ENCODE measurements at places on chromosomes 1 and 21.

DNA sequence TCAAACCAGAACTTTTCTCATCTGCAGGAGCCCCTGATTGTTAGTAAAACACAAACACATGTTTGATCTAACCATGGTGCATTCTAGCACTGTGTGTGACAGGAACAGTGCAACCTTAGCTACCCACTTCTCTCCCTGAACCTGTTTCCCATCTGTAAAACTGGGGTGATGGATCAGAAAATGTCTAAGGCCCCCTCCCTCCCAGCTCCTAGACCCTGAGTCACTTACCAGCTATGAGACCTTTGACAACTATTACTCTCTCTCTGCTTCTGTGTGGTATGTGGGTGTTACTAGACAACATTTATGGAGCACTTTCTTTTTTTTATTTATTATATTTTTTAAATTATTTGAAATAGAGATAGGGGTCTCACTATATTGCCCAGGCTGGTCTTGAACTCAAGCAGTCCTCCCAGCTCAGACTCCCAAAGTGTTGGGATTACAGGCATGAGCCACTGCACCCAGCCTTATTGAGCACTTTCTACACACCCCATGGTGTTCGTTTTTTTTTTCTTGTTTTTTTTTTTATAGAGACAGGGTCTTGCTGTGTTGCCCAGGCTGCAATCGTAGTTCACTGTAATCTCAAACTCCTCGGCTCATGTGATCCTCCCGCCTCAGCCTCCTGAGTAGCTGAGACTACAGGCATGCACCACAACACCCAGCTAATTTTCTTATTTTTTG lies 2.6 kb downstream of the INPP5B start:
- no peak for DNase-seq

GRCh38 chr1:161096015-161096414 lies 2.1 kb upstream of the KLHDC9 start:
- DNase-seq = no peak

DNA sequence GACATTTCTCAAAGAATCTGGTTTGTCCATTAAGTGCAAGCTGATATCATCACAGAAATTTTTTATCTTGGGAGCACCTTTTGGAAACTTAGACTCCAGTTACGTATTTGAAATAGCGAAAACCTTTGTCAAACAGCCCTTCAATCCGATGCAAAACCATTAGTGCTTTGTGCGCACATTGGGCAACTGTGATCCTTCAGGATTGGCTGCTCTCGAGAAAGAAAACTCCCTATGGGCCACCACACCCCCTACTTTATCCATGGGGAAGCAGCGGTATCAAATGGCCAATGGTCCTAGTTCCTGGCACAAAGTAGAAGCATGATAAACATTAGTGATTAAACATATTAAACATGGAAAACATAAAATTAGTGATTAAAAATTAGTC lies 16.0 kb upstream of the CD55 start:
- DNase-seq = no peak

DNA sequence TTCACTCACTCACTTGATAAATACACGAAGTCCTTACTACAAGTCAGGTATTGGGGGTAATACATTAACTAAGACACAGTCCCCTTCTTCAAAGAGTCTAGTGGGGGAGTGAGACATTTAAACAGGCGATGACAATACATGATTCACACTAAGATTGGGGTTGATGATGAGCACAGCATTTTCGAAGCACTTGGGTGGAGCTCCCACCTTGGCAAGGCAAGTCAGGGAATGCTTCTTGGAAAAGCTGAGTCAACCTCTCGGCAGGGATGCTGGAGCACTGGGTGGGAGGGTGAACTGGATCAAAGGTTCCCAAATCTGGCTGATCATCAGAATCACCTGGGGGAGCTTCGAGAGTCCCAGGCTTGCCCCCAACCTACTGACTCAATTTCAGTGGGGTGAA lies 57.9 kb upstream of the ENAH start:
- no peak for DNase-seq

DNA sequence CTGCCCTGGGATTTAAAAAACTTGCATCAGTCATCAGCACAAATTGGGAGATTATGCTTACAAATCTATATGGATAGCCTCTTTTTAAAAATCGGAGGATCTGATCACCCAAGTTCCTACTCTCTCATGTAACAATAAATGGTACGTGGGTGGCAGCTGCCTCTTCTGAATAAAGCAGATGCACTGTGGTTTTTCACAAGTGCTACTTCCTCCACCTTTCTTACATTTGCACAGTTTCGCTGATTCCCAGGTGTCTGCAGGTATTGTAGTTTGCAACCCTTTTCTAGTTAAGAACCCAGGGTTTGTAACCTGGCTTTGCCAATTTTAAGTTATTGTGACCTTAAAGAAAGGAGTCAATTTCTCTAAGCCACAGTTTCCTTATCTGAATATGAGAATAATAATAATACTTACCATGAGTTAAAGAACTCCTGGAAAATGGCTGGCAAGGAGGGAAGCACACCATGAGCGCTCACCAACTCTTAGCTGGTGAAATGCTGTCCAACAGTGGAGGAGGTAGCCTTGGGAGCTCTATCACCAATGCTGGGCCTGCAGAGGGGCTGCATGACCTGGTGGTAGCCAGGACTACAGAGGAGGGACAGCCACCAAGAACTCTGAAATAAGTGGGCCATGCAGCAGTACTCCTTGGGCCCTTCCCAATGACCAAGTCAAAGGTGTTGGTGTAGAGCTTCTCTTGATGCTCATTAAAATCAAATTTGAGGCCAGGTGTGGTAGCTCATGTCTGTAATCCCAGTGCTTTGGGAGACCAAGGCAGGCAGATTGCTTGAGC lies 30.2 kb upstream of the KCNA2 start:
- no peak for DNase-seq

DNA sequence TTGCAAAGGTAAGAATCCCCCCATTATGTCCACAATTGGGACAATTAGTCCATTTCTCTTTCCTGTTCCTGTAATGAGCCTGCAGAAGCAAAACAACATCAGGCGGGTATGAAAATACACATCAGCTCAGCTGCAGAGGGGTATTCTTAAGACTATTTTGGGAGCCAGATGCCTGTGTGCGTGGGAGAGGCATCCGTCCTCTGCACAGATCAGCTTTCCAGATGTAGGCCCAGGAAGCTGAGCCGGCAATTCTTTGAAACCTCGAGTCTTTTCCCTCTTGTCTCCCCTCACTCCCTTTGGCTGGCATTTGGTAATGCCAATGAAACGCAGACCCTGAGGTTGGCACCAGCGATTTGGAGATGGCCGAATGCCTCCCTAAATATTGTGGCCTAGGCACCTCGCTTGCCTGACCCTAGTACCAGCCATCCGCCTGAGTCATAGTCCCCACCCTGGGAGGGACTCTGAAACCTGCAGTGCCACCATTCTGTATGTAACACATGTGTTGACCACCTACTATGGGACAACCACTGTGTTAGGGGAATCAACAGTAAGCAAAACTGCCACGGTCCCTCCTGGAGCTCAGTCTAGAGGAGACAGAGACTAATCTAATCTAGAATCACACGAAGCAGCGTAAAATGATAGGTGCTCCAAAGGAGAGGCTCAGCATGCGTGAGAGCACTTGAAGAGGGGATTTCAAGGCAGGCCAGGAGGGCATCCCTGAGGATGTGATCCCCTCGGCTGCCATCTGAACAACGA lies 603.0 kb downstream of the MATN1 start:
- DNase-seq = no peak

GRCh38 chr1:230827081-230827681 lies 41.1 kb downstream of the C1orf198 start:
- DNase-seq = peak; percentile 74

GRCh38 chr1:28591708-28592320 lies at the start of gene RAB42:
TSS of gene RAB42 (plus strand) at chr1:28592265. CDS start at chr1:28592512, 247 bp downstream.
- no peak for DNase-seq

- no peak for DNase-seq
Measured at GRCh38 chr1:61271412-61271789, 189.0 kb downstream of the NFIA start.

GRCh38 chr1:85936470-85936869 lies 220.1 kb downstream of the COL24A1 start:
- no peak for DNase-seq

DNA sequence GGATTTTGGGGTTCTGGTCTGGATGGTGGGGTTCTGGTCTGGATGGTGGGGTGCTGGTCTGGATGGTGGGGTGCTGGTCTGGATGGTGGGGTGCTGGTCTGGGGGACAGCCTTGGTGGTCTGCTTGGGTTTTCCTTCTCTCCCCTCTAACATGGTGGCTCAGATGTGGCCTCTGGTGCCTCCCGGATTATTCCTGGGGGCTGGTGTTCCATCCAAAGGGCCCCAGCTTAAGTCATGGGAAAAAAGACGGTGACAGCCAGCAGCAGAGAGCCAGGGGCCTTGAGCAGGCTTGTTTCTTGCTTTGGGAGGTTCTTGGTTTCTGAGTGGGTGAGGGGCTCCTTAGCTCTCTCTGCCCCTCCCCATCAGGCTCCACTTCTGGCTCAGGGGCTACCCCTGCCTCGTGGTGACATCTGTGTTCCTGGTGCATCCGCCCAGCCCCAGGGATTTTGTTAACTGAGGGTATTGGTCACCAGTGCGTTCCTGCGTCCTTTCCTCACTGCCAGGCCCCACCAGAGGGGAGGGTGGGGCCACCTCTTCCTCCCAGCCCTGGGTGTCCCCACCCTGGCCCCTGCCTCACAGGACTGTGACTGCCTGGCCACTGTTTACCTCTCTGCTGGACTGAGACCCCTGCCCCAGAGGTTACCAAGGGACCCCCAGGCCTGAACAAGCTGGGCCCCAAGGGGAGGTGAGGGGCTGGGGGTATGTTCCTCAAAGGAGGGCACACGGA lies 43.2 kb upstream of the ACTRT2 start:
- no peak for DNase-seq

- DNase-seq = no peak
Measured at GRCh38 chr1:3109355-3109754, 40.4 kb downstream of the PRDM16 start.

- no peak for DNase-seq
Measured at GRCh38 chr21:21102896-21103295, 104.7 kb downstream of the NCAM2 start.

DNA sequence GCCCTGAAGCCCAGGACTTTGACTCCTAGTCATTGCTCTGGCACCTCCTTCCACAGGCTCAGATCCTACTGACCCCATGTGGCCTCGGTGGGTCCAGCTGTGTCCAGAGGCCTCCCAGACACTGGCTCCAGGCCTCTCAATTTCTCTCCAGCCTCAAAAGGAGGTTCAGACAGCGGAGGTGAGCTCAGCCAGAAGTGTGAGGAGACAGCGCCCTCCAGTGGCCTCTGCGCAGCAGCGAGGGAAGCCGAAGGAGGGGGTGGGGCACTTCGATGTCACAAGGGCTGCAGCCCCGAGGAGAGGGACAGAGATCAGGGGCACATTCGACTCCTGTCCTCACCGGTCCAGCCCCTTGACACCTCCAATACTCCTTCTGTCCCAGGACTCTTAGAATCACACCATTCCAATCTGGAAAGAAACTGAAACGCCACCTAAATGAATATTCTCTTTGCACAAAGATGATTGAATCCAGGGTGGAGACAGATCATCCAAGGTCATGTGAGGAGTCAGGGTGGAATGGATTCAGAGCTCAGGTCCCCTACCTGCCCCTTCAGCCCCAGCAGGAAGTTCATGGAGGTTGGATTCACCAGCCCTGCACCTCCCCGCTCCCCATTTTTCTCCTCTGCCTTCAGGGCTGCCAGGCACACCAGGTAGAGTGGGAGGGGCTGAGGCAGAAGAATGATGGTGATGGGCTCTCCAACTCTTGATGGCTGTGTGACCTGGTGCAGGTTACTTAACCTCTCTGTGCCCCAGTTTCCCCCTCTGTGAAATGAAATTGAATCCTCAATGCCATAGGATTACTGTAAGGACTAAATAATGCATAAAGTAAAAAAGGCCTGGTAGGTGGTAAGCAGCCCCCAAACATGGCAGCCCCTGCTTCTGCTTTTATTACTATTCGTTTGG lies 34.8 kb upstream of the ZBTB40 start:
- DNase-seq = peak; percentile 38

- DNase-seq = no peak
Measured at GRCh38 chr1:6852136-6852890, 67.1 kb downstream of the CAMTA1 start.

DNA sequence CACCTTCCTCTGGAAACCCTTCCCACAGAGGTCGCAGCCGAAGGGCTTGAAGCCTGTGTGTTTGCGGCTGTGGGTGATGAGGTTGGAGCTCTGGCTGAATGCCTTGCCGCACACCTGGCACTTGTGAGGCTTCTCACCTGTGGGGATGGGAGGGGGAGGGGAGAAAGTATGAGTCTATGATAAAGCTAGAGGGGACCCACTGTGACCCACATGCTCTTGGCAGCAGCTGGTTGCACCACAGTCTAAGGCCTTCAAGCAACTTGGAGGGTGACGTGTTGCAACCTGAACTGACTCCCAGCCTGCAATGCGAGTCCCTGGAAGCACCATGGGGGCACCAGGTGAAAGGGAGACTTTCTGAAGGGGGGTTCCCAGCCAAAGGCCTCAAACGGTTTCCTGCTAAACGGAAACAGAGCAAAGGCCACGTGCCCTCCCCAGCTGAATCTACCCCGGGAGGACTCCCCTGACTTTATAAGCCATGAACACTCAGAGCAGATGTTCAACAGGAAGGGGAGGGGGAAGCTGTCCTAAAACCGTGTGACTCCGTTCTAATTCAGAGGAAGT lies 10.6 kb downstream of the GFI1 start:
- DNase-seq = no peak

DNA sequence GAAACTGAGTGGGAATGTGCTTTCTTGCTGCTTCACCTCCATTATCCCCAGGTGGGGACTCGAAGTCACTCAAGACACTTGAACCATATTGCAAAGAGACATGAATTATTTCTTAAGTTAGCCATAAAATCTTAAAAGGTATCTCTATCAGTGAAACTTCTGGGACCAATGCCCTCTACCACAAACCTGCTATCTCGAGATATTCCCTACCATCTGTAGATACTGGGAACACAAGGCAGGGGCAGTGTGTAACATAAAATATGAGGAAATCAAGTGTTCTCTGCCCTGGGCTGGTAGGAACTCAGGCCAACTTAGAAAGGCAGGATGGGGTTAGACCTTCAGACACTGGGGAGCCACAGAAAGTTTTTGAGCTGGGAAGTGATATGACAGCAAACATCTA lies 1.3 kb upstream of the CD58 start:
- no peak for DNase-seq

- DNase-seq = no peak
Measured at GRCh38 chr21:25901330-25901979, 166.7 kb downstream of the GABPA start.

DNA sequence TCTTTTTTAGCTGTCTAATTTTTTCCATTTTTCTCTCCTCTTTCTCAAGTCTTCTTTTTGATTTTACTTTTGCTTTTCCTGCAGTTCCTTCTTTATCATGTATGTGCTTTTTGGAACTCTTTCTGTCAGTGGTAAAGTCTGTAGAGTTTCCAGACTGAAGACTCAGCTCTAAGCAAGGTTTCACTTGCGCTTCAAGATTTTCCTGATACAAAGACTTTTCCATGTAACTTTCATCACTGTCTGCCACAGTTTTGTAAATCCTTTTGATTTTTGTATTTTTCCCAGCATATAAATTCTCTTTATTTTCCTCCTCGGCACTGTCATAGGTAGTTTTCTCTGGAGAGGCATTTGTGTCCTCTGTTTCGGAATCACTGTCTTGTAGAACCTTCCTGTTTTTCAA lies 5.5 kb downstream of the CLSPN start:
- no peak for DNase-seq

All from nucleus accumbens (tissue), 56 donors.